Forelimb muscle (tissue), 1 donor: ENCODE measurements at places on chromosomes 2 and 18. TPM values are rescaled to one million over a fixed set of nuclear protein-coding genes. Genes with fewer than 3 reads are reported as not detected.

The LRRC30 gene
- polyA plus RNA-seq = 4.2 TPM

The FAM168B gene
- 64.6 TPM for polyA plus RNA-seq

The AFF3 gene
- polyA plus RNA-seq = 3.5 TPM

The NEU2 gene
- not detected for polyA plus RNA-seq

The LCLAT1 gene
- polyA plus RNA-seq = 7.4 TPM

The SOCS6 gene
- polyA plus RNA-seq = 15.5 TPM

The SLC4A3 gene
- polyA plus RNA-seq = 6.9 TPM

The MOGAT1 gene
- not detected for polyA plus RNA-seq

The DCC gene
- 0.09 TPM for polyA plus RNA-seq

The LINC00305 gene
- polyA plus RNA-seq = not detected

The TSPYL6 gene
- polyA plus RNA-seq = 0.10 TPM
